ENCODE measurements at places on chromosomes 13 and 19.

GRCh38 chr13:20441879-20442278 lies 83.8 kb downstream of the CRYL1 start:
- no peak for DNase-seq

GRCh38 chr13:85408415-85408814 lies 390.8 kb downstream of the SLITRK6 start:
- DNase-seq: no peak

- no peak for DNase-seq
Observed at GRCh38 chr19:991174-991931, 7.2 kb downstream of the WDR18 start.

DNA sequence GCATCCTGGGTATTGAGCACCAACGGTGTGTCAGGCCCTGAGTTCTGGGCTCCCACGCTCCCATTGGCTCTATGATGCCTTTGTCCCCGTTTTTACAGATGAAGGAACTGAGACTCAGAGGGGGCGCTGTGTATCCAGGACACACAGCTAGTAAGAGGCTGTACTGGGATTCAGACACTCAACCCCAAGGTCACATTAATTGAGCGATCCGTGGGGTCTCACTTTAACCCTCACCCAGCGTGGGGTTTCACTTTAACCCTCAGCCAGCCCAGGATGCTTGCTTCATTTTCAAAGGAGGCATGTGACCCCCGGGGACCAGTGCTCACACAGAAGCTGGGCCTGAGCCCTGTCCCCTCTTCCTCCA lies 42.6 kb downstream of the CYP4F22 start:
- no peak for DNase-seq

All from NCI-H2081 treated with DMSO at 0.1 percent for 48 hours (cell line).